ENCODE measurements at places on chromosomes 5 and 9.

- DNase-seq = no peak
Observed at GRCh38 chr5:110371011-110371724, 355.3 kb downstream of the TMEM232 start.

- DNase-seq = no peak
Observed at GRCh38 chr9:128687453-128687852, 1.6 kb upstream of the SET start.

DNA sequence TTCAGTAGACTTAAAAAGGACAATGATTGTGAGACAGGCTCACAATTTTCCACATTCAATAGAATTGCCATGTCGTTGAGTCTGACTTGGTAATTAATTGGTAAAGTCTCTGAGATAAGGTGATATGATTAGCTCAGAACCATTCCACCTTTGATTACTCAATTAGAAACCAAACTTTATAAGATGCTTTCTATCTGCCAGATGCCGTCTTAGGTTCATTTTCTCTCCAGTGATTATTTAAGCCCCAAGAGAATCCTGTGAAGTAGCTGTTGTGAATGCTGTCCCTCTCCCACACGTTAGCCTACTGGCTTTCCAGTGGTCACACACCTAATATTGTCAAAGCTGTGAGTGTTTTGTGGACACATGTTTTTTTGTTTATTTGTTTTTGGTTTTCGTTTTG lies 528.9 kb upstream of the ZNF462 start:
- peak; percentile 76 for DNase-seq

- no peak for DNase-seq
Observed at GRCh38 chr5:85646036-85646435, 971.7 kb upstream of the COX7C start.

- no peak for DNase-seq
Observed at GRCh38 chr9:134525841-134526583, 115.6 kb upstream of the COL5A1 start.

GRCh38 chr5:142782976-142783530 lies 12.9 kb downstream of the ARHGAP26 start:
- no peak for DNase-seq
